ENCODE measurements at places on chromosomes 13 and 19. TPM values are rescaled to one million over a fixed set of nuclear protein-coding genes. Genes with fewer than 3 reads are reported as not detected.

Gene WTIP
- total RNA-seq = 0.30 TPM

DNA sequence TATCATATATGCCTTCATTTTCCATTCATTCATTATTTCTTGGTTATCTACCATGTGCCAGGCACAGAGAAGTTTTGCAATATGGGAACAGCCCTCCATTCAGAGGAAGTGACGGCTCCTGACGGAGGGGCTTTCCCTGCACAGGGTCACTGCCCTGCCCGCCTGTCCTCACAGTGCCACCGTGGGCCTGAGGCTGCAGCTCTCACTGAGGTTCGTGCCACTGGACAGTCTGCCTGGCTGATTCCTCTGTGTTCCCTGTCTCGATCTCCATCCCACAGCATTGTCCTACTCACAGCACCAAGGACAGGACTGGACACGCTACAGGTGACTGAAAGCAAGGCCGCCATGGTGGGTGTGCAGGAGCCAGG, 92.7 kb downstream of the TSHZ3 start:
- no peak for DNase-seq
- H3K27me3 ChIP-seq = peaks cover 16% of the 10 kb centered on the region
- H3K36me3 ChIP-seq = no peaks in the 10 kb centered on the region
- H3K4me3 ChIP-seq = no peak overlapping the region
- H3K4me1 ChIP-seq = no peaks in the 10 kb centered on the region

DNA sequence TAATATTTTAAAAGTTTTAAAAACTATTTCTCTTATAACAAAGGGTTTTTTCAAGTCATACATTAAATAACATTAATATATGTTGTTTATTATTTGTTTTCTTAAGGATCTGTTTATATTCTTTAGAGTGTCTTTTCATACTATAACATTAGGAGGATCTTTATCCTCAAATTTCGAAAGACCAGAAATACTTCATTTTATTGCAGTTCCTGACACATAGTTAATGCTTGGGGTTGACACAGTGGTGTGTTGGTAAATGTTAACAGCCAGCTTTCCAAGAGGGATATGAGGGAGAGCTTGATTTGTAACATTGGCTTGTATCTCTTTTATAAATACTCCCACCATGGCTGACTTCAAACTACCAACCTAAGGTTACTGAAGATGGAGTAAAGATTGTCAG, 126.6 kb upstream of the KLF5 start:
- no peaks in the 10 kb centered on the region for H3K4me1 ChIP-seq
- H3K4me3 ChIP-seq = no peak overlapping the region
- no peaks in the 10 kb centered on the region for H3K27me3 ChIP-seq
- H3K36me3 ChIP-seq = peaks cover 2% of the 10 kb centered on the region

Gene SRRM5
- total RNA-seq = 1.1 TPM

DNA sequence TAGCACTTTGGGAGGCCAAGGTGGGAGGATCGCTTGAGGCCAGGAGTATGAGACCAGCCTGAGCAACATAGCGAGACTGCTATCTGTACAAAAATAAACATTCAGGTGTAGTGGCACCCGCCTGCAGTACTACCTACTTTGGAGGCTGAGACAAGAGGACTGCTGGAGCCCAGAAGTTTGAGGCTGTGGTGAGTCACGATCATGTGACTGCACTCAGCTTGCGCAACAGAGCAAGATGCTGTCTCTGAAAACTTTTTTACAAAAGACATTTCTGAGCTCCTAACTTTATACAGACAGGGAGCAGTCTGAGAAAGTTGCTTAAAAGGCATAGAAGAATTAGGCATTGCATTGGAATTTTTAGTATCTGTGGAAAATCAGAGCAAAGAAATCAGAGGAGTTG, 10.4 kb upstream of the TBC1D4 start:
- H3K27ac ChIP-seq = no peak overlapping the region
- H3K4me3 ChIP-seq = no peak overlapping the region
- no peak for DNase-seq
- peaks cover 38% of the 10 kb centered on the region for H3K27me3 ChIP-seq

Data from activated T-cell treated with anti-CD3 and anti-CD28 coated beads, Interleukin-2, amount 50 U/mL, for 72 hours (primary cell).